Lower lobe of right lung (tissue), 2 donors: ENCODE measurements at places on chromosomes 4 and X. TPM values are rescaled to one million over a fixed set of nuclear protein-coding genes. Genes with fewer than 3 reads are reported as not detected.

Gene XPNPEP2
- 2.9 TPM for total RNA-seq

Gene SLC26A1
- 1.0 TPM for total RNA-seq

Gene UBA1
- 152 TPM for total RNA-seq

Gene PTPN13
- 77.2 TPM for total RNA-seq

Gene CD40LG
- total RNA-seq = 1.3 TPM

Gene BEX2
- 14.3 TPM for total RNA-seq

Gene CXCL6
- total RNA-seq = 0.50 TPM

Gene APLN
- total RNA-seq = 4.2 TPM

DNA sequence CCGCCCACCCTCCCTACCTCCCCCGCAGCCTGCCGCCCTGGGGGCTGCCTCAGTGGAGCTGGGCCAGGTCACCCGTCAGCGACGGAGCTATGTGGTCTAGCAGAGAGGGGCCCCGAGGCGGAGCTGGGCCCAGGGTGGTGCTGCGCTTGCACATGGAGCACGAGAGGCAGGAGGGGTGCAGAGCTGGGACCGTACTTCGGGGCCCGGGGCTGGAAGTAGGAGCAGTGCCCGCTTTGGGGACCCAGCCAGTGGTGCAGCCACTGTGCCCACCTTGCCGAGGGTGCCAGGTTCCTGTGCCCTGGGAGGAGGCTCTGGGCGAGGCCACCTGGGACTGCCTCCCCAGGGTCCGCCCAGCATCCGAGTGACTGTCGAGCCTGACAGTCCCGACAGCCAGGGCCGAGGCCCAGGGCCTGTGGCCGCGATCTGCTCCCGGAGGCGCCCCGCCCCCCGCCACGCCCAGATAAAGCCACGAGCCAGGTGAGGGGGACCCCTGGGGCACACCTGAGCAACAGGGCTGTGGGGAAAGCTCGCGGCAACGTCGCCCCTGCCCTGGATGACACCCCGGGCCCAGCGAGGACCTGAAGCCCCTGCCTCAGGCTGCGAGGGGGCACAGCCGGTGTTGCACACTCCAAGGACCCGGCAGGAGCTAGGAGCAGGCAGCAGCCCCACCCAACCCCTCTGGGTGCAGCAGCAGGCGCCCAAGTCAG, 117.5 kb downstream of the DNAAF6 start:
- H3K4me3 ChIP-seq = no peak overlapping the region
- no peak for DNase-seq
- H3K27ac ChIP-seq = no peak overlapping the region

DNA sequence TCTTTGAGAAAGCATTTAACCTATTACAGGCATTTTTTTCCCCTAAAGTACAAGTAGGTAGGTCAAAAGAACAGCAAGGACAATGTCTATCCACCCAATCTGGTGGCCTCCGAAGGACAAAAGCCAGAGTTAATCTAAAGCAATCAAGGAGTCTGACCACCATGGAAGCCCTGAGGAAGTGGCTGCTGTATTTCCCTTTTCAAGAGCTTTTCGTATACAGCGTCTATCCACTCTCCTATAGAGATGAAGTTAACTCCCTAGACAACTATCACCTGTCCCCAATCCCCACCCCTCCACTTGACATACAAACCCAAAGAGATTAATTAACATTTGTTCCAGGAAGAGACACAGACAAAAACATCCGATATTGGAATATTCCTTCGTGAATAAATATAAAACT, 85.5 kb downstream of the SNCA start:
- no peak overlapping the region for H3K27ac ChIP-seq
- no peaks in the 10 kb centered on the region for H3K4me1 ChIP-seq
- no peak for DNase-seq
- H3K4me3 ChIP-seq = no peak overlapping the region

DNA sequence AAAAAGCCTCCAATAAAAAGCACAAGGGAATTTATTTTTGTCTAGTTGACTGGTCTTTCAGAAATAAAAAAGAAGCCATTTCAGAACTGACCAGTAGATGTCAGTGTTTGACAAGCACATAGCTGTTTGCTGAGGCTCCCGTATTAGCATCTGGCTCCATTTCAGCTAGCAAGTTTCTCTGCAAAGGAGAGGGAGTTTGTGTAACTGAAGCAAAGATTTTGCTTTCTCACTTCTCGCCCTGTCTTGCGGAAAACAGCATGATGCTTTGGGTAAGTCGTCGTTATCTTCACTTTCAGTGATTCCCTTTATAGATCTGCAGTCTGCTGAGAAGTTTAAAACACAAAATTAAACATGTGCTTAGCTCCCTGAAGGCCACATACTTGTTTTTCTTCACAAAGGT, 85.5 kb downstream of the CT47B1 start:
- no peak overlapping the region for H3K27ac ChIP-seq
- no peaks in the 10 kb centered on the region for H3K36me3 ChIP-seq
- DNase-seq = no peak
- H3K4me1 ChIP-seq = no peaks in the 10 kb centered on the region
- no peak overlapping the region for H3K4me3 ChIP-seq
- no peaks in the 10 kb centered on the region for H3K27me3 ChIP-seq

- DNase-seq = no peak
- H3K27ac ChIP-seq = no peak overlapping the region
- no peak overlapping the region for H3K4me3 ChIP-seq
- H3K4me1 ChIP-seq = peaks cover 8% of the 10 kb centered on the region
Observed at GRCh38 chr4:113410686-113411085, 350.9 kb downstream of the CAMK2D start.

DNA sequence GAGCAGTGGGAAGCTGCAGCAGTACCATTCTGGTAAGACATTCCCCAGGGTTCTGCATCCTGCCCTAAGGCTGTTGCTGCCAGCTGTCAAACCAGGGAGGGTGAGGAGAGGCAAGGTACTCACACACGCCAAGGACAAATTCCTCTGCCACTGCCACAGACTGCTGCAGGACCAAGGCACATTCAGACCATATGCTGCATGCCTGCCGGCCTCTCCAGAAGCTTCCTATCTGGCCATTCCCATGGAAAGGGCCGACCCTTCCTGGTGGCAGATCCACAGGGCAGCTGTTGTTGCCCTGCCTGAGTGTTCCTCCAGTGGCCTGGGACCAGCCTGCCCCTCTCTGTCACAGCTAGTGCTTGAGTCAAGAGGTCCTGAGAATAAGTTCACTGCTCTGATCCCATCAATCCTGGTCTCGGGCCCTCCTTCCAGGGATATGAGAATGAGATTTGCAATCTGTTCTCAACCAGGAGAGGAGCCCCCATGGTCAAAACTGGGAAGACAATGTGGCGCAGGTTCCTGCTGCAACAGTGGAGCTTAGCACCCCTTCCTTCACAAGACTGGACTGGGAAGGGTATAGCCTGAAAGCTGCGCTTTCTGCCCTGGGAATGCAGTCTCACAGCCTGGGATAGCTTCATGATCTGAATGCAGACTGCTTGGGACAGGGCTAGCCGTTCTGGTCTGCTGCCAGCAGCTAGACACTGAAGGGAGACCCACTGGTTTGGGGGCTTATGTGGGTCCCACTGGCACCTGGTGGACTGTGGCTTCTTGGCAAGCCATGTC, 342.5 kb upstream of the NDST3 start:
- H3K4me3 ChIP-seq = no peak overlapping the region
- DNase-seq = no peak
- H3K4me1 ChIP-seq = no peaks in the 10 kb centered on the region

GRCh38 chrX:107747596-107748161, 27.9 kb downstream of the TSC22D3 start:
- H3K27me3 ChIP-seq = no peaks in the 10 kb centered on the region
- H3K27ac ChIP-seq = peak overlapping the region; percentile 56
- no peak overlapping the region for H3K4me3 ChIP-seq
- peak; percentile 49 for DNase-seq

DNA sequence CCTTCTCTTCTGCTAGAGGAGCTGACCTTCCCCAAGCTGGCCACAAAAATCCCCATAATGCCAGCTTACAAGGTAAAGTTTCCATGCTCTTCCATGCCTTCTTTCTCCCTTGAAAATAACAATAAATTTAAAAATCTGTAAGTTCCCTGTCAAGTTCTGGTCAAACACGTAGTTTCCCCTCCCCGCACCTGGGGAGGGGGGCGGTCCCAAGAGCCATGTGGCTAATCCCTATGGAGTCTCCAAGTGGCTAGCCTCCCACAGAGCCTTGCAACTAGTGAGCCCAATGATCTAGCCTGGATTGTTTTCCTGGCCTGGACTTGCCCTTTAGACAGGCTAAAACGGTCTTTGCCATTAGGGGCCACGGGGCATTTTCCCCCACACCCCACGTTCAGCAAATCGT, 2.1 kb upstream of the NRK start:
- H3K27me3 ChIP-seq = peaks cover 7% of the 10 kb centered on the region
- no peak for DNase-seq
- no peaks in the 10 kb centered on the region for H3K4me1 ChIP-seq
- no peaks in the 10 kb centered on the region for H3K36me3 ChIP-seq

GRCh38 chr4:64781737-64782326, 372.6 kb upstream of the TECRL start:
- no peak overlapping the region for H3K27ac ChIP-seq
- no peaks in the 10 kb centered on the region for H3K36me3 ChIP-seq
- no peak for DNase-seq
- H3K4me1 ChIP-seq = no peaks in the 10 kb centered on the region

GRCh38 chrX:10597871-10598270, 22.5 kb downstream of the MID1 start:
- no peaks in the 10 kb centered on the region for H3K27me3 ChIP-seq
- H3K4me3 ChIP-seq = no peak overlapping the region
- H3K4me1 ChIP-seq = no peaks in the 10 kb centered on the region
- no peak for DNase-seq
- H3K36me3 ChIP-seq = no peaks in the 10 kb centered on the region

DNA sequence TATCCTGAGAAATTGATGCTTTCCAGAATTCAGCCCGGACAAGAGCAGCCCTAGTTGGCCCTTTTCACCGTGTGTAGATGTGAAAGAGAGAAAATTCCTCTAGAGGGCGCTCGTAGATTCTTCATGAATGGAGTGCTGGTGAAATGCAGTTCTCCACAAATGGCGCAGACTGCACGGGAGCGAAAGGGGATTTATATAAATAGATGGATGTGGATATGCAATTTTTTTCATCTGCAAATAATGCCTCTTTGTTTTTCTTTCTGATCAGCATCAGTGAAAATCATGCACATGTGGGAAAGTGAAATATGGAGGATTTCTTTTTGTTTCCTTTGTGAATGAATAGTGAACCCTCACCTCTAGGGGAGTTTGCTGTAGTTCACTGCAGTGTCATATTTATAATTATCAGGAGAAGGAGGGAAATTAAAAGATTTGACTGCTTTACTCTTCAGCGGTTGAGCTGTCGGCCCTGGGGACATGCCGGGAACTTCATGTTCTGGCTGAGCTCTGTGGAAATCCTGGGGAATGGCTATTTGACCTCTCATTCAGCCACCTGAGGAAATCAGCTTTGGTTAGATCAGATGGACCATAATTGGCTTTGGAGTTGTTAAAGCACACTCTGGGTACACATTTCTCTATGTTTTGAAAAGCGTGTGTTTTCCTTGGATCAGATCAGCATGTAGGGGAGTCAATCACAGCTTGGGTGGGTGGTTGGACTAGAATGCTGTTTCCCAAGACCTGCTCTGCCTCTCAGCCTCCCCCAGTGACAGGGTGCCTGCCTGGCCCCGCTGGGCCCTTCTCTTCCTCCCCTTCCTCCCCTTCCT, 115.0 kb upstream of the SHISA3 start:
- H3K4me1 ChIP-seq = no peaks in the 10 kb centered on the region
- H3K36me3 ChIP-seq = no peaks in the 10 kb centered on the region
- H3K27ac ChIP-seq = no peak overlapping the region
- H3K27me3 ChIP-seq = no peaks in the 10 kb centered on the region
- no peak overlapping the region for H3K4me3 ChIP-seq

DNA sequence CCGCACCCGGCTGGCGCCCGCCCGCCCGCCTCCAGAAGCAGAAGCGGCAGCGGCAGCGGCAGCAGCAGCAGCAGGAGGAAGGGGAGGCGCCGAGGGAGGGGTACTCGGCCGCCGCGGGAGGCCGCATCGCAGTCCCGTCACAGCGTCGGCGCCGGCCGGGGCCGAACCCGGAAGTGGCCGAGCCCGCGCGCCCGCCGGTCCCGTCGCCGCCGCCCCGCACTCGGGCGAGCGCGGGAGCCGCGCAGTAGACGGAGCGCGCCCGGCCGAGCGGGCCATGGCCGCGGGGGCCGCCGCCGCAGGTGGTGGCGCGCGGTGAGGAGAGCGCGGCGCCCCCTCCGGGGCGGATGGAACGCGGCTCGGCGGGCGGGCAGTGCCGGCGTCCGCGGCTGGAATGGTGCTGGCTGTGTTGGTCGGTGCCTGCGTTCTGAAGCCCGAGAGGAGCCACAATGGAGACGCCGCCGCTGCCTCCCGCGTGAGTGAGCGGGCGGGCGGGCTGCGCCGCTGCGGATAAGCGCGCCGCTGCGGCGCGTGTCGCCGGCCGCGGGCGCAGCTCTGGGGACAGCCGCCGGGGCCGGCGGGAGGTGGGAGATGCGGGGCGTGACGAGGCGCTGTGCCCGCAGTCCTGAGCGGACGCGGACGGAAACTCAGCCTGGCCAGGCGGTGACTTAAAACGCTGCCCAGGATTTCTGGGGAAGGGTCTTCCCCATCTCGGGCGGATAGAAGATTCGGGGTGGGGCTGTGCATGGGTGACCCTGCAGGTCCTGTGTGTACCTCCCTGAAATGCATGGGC, at the start of gene KLHL2:
TSS of gene KLHL2 (plus strand) at position 131 of the 790 bp plus-strand sequence. CDS start at position 447, 316 bp downstream.
- H3K27ac ChIP-seq = peak within 1 kb of the TSS; percentile 93
- H3K4me1 ChIP-seq = peaks cover 35% of the 10 kb centered on the region
- H3K4me3 ChIP-seq = peak within 1 kb of the TSS; percentile 79
- no peaks in the 10 kb centered on the region for H3K36me3 ChIP-seq
